ENCODE measurements at places on chromosomes 2 and 18. TPM values are rescaled to one million over a fixed set of nuclear protein-coding genes. Genes with fewer than 3 reads are reported as not detected.
A peak's percentile ranks its signal among the peaks of the same experiment; 100 is the strongest.

Gene GLB1L
- total RNA-seq: 70.9 TPM

DNA sequence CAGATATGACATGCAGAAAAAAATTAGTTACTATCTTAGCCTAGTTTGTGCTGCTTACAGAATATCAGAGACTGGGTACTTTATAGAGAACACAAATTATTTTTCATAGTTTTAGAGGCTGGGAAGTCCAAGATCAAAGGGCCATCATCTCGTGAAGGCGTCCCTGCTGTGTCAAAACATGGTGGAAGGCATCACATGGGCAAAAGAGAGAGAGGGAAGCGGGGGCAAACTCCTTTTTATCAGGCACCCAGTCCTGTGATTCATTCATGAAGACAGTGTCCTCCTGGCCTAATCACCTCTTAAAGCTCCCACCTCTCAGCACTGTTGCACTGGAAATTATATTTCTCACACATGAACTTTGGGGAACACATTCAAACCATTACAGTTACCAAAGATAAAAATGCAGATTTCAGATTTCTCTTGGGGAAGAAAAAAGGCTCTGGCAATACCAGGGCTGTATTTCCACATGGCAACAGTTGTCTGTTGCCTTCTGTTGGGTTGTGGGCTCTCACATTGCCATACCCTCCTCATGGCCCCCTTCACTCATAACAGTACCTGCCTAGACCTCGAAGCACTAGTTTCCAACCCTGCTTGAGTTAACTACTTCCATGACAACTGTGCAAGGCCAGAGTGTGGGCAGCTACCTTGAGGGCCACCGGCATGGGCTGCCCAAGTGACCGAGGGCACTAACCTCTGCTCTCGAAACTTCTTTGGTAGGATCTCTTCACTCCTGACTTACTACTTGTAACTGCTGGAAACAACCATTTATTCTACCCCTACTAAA, 2.7 kb upstream of the ACTR3 start:
- H3K27ac ChIP-seq: no peak overlapping the region
- no peak overlapping the region for H3K4me3 ChIP-seq
- no peak for DNase-seq
- H3K27me3 ChIP-seq: no peaks in the 10 kb centered on the region

Gene EVX2
- 3.1 TPM for total RNA-seq

- no peaks in the 10 kb centered on the region for H3K27me3 ChIP-seq
- no peak overlapping the region for H3K27ac ChIP-seq
- H3K4me3 ChIP-seq: no peak overlapping the region
Observed at GRCh38 chr18:3875376-3875775, 425.4 kb downstream of the TGIF1 start.

DNA sequence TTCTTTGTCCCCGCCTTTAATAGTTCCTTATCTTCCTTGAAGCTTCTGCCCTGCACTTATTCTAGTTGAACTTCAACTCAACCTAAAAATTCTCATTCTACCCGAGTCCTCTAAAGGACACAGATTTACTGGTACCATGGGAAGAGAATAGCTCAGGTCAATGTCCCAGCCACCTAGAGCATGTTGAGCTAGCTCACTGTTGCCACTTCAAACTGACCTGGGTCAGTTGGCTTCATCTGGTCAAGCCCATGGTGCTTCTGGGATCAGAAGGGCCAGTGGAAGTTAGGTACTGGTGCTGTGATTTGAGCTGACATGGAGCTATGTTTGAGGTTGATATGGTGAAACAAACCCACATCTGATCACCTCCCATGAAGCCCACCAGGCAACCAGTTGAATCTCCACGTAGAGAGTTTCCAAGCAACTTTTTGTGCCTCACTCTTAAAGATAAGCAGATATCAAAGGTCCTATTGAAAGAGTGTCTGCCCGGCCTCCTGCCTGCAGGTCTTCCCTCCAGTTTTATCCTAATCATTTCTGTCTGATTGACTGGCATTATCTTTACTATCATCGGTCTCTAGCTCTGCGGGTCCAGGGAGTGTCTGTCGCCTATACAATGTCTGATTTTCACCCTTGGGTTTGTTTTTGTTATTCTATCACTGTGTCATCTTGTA, 17.2 kb downstream of the GREB1 start:
- no peaks in the 10 kb centered on the region for H3K36me3 ChIP-seq
- H3K4me1 ChIP-seq: peaks cover 14% of the 10 kb centered on the region
- no peaks in the 10 kb centered on the region for H3K27me3 ChIP-seq
- no peak overlapping the region for H3K4me3 ChIP-seq

DNA sequence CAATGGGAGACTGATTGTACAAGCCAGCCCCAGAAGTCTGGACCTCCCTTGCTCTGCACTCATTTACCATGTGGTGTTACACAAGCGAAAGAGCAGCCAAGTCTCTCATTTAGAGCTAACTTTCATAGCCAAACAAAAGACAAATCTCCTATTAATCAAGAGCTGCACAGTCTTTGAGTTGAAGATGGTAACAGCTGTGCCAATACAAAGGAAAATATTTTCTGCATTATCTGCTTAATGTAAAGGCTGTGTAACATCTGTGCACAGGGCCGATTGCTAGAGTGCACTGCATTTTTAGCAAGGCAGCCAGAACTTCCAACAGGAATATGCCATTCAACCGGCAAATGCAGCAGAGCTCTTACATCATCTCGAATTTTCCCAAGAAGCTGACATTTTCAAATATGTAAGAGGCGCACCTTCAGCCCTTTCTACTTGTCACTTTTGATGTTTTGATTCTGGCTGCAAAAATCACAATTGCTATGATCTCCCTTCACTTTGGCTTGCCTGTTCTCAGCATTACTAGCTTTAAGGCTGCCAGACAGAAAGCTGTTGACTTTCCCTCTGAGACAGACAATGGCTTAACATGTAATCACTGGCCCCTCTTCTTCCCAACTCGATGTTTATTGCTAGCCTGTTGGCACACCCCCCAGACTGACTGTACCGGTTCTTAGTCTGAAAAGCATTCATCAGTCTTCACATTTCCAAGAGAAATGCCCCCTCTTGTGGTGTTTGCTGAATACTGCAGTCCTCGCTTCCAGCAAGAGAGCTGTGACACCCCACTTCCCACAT, 96.9 kb upstream of the TANK start:
- H3K27ac ChIP-seq: no peak overlapping the region
- peaks cover 12% of the 10 kb centered on the region for H3K4me1 ChIP-seq
- H3K36me3 ChIP-seq: no peaks in the 10 kb centered on the region
- DNase-seq: peak; percentile 88
- H3K4me3 ChIP-seq: no peak overlapping the region

DNA sequence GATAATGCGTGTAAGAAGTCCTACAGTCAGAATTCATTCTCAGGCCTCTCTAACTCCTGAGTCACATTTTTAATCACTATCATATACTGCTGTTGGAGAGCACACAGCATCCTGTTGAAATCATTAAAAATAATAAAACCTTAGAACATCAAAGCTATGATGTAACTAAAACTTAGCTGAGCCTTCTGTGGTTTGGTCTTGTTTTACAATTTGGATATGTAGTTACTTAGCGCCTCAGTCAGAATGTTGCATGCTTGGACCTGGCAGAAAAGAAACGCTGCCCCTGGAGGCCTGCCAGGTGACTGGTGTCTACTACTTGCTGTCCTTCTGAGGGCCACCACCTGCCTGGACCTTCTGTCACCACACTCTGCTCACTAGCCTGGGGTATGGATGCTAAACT, 261.1 kb upstream of the RASGRP3 start:
- H3K27me3 ChIP-seq: no peaks in the 10 kb centered on the region
- peaks cover 19% of the 10 kb centered on the region for H3K4me1 ChIP-seq
- no peak for DNase-seq
- H3K4me3 ChIP-seq: no peak overlapping the region
- peak overlapping the region; percentile 42 for H3K27ac ChIP-seq
- no peaks in the 10 kb centered on the region for H3K36me3 ChIP-seq

DNA sequence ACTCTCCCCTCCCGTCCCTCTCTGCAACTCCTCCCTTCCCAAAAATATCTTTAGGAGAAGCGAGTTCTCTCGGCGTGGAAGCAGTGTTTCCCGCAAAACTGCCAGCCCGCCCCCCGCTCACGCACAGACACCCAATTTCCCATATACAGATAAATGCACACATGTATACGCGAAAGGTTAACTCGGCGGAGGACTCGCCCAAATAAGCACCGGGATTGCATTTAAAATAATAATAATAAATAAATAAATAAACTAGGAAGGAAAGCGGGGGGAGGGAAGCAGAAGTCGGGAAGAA, 70.0 kb upstream of the PSMD14 start:
- peaks cover 3% of the 10 kb centered on the region for H3K4me1 ChIP-seq
- peak overlapping the region; percentile 53 for H3K4me3 ChIP-seq
- no peak for DNase-seq
- H3K36me3 ChIP-seq: no peaks in the 10 kb centered on the region
- H3K27ac ChIP-seq: no peak overlapping the region
- H3K27me3 ChIP-seq: no peaks in the 10 kb centered on the region

- no peak for DNase-seq
- H3K36me3 ChIP-seq: no peaks in the 10 kb centered on the region
- no peaks in the 10 kb centered on the region for H3K4me1 ChIP-seq
- no peak overlapping the region for H3K27ac ChIP-seq
- H3K27me3 ChIP-seq: no peaks in the 10 kb centered on the region
Observed at GRCh38 chr2:129518937-129519336, 460.5 kb upstream of the RAB6C start.

Gene ALKAL2
- total RNA-seq: 29.6 TPM

GRCh38 chr2:84768840-84769239, 112.0 kb downstream of the TRABD2A start:
- no peaks in the 10 kb centered on the region for H3K4me1 ChIP-seq
- H3K27me3 ChIP-seq: no peaks in the 10 kb centered on the region

GRCh38 chr18:24274837-24275236, 122.8 kb downstream of the OSBPL1A start:
- no peak for DNase-seq
- H3K4me3 ChIP-seq: no peak overlapping the region
- H3K4me1 ChIP-seq: peaks cover 3% of the 10 kb centered on the region
- H3K27me3 ChIP-seq: no peaks in the 10 kb centered on the region
- no peak overlapping the region for H3K27ac ChIP-seq
- H3K36me3 ChIP-seq: no peaks in the 10 kb centered on the region

DNA sequence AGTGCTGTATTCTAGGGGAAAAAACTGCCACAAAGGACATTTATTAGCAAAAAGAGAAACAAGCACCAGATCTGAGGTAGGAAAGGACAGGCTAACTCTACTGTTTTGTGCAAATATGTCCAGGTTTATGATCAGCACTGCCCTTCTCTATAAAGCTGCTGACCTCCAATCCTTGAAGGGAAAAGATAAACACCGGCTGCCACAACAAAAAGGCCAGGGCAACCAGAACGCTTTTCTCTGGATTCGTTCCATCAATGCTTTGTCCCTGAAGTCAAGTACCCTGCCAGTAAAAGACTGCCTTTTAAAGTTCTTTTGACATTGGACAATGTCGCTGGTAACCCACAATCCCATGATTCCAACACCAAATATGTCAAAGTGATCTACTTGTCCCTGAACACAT, 21.0 kb downstream of the SMAD2 start:
- H3K27ac ChIP-seq: no peak overlapping the region
- H3K4me3 ChIP-seq: no peak overlapping the region
- H3K4me1 ChIP-seq: peaks cover 12% of the 10 kb centered on the region
- H3K36me3 ChIP-seq: no peaks in the 10 kb centered on the region
- DNase-seq: no peak

Gene ARHGAP28
- 45.5 TPM for total RNA-seq

GRCh38 chr18:7237673-7238272, 6.9 kb downstream of the LRRC30 start:
- DNase-seq: no peak
- H3K4me3 ChIP-seq: no peak overlapping the region
- H3K4me1 ChIP-seq: peaks cover 4% of the 10 kb centered on the region
- H3K27ac ChIP-seq: no peak overlapping the region

DNA sequence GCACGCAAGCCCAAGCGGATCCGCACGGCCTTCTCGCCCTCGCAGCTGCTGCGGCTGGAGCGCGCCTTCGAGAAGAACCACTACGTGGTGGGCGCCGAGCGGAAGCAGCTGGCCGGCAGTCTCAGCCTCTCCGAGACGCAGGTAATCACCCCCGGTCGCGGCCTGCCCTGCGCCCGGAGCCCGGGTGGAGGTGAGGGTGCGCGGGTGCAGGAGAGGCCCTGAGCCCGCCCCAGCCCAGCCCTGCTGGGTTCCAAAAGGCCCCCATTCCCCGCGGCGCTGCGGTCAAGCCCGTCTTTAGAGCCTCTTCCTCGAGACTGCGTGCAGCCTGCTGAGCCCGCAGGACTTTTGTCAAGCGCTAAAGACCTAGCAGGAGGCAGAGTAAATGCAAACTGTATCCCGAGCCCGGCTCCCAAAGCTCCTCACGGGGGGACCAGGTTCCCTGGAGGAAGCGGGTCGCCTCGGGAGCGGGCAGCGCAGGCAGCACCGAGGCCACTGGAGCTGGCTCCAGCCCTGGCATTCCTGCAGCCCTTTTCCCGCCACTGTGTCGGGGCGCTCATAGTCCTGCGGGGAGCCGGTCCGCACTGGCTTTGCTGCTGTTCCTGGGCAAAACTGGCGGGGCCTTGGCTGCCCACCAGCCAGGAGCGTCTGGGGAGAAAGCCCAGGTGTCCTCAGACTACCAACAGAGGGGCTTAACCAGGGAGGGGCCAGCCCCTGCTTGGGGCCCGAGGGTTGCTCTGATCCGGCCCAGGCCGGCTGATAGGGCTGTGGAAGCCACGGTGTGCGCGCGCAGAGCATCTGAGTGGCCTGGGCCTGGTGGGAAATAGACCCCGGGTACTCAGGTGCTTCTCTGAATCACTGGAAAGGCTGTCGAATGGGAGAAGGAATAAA, 7.3 kb downstream of the EMX1 start:
- H3K27me3 ChIP-seq: peaks cover 12% of the 10 kb centered on the region
- H3K27ac ChIP-seq: no peak overlapping the region
- H3K36me3 ChIP-seq: no peaks in the 10 kb centered on the region

Gene SP140L
- 21.9 TPM for total RNA-seq

- DNase-seq: no peak
- H3K4me1 ChIP-seq: no peaks in the 10 kb centered on the region
- no peak overlapping the region for H3K4me3 ChIP-seq
- no peak overlapping the region for H3K27ac ChIP-seq
Observed at GRCh38 chr18:38972571-38972970, 1407.0 kb upstream of the CELF4 start.

DNA sequence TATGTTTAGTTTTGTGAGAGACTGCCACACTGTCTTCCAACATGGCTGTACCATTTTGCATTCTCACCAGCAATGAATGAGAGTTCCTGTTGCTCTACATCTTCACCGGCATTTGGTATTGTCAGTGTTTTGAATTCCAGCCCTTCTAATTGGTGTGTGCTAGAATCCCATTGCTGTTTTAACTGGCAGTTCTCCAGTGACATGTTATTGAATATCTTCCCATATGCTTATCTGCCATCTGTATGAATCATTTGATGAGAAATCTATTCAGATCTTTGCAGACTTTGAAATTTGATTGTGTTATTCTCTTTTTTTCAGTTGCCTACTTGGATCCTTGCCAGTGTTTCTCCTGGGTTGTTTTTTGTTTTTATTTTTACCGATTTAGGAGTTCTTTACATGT, 99.0 kb downstream of the SNTG2 start:
- H3K4me3 ChIP-seq: no peak overlapping the region
- H3K27ac ChIP-seq: no peak overlapping the region
- no peaks in the 10 kb centered on the region for H3K4me1 ChIP-seq
- H3K36me3 ChIP-seq: no peaks in the 10 kb centered on the region
- DNase-seq: no peak

DNA sequence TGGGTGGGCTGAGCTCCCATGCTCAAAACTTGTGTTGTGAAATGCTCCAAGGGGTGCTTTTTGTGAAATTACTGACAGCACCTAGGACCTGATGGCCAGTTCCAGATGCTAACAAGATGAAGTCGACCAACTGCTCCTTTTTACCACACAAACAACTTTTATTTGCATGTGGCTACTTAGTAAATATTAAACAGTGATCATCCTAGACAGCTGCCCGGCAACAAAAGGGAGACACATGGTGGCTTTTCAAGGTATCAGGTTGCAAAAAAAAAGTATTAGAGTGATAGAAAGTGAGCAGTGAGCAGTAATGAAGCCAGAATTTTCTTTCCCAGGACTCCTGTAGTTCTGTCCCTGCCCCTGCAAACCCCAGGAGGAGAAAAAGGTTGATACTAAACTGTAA, 118.5 kb downstream of the RPIA start:
- H3K36me3 ChIP-seq: no peaks in the 10 kb centered on the region
- no peak for DNase-seq
- no peak overlapping the region for H3K4me3 ChIP-seq

Data from testis (tissue), 5 donors.